ENCODE measurements at places on chromosomes 12 and 14.

DNA sequence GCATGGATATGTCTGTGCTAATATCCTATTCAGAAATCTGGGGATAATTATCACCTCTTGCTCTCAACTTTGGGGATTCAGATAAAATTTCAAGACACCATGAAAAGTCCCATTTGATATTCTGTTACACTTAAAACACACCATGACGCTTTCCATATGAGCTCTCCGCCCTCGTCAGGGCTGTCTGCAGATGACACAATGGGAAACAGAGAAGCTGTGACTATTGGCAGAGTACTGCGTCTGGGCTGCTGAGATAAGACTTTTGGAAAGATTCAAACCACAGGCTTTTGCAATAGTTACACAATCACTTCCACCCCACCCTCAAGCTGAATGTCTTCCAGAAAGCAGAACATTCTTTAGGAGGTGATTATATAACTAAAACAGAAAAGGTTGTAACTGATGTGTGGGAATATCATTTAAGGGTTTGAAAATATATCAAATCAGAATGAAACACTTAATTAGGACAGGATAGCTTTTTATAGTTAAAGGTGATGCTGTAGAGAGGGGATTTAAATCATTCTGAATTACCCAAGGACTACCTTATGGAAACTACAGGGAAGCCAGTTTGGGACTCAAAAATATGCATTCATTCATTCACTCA is 75.3 kb upstream of the TMPO start:
- peak; percentile 94 for DNase-seq

- DNase-seq = no peak
Measured at GRCh38 chr12:6551496-6552139, 4.2 kb downstream of the IFFO1 start.

DNA sequence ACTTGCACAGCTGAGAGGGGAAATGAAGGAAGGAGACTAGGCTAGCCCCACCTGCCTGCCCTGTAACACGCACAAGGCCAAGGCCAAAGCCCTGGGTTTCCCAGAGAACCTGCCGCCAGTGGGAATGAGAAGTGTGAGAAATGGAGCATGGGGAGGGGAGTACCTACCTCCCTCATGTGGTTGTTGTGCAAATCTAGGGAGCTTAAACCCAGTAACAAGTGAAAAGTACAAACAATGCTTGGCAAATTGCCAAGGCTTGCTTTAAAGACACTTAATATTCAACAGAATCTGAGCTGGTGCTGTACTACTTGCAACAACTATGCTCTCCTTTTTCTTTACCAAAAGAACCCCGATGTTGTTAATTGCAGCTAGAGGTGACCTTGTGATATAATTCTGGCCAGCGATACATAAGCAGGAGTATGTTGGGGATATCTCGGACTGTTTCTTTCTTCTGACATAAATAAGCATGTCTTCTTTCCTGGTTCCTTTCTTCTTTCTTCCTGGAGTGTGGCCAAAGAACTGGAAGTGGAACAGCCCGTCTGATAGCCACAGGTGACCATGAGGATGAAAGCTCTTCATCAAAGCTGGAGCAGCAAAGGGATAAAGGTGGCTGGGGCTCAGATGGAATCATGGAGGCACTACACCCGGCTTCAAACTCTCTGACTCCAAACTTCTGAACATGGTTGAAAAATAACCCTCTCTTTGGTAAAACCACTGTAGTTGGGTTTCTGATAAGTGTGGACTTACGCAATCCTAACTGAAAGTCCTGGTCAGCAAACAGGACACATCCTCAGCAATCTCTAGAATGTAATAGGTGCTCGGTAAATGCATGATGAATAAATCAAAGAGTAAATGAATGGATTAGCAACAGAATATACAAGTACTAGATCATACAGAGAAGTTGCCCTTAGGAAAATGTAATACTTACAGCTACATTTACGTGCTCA is 207.9 kb downstream of the NUAK1 start:
- no peak for DNase-seq

GRCh38 chr12:123717350-123717749 is 5.2 kb downstream of the ATP6V0A2 start:
- DNase-seq = no peak

DNA sequence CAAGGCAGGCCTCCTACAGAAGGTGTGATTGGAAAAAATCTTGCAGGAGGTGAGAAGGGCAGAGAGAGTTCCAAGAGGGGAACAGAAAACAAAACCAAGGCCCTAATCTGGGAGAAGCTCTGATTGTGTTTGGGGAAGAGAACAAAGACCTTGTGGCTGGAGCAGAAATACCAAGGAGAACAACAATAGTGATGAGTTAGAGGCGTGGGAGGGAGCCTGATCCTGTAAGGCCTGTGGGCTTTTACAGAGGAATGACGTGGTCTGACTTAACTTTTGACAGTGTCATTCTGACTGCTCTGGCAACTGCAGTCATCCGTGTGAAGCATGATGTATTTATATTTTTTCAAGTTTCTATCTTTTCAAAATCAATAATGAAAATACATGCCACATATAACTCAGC is 200.6 kb downstream of the ANO4 start:
- no peak for DNase-seq

DNA sequence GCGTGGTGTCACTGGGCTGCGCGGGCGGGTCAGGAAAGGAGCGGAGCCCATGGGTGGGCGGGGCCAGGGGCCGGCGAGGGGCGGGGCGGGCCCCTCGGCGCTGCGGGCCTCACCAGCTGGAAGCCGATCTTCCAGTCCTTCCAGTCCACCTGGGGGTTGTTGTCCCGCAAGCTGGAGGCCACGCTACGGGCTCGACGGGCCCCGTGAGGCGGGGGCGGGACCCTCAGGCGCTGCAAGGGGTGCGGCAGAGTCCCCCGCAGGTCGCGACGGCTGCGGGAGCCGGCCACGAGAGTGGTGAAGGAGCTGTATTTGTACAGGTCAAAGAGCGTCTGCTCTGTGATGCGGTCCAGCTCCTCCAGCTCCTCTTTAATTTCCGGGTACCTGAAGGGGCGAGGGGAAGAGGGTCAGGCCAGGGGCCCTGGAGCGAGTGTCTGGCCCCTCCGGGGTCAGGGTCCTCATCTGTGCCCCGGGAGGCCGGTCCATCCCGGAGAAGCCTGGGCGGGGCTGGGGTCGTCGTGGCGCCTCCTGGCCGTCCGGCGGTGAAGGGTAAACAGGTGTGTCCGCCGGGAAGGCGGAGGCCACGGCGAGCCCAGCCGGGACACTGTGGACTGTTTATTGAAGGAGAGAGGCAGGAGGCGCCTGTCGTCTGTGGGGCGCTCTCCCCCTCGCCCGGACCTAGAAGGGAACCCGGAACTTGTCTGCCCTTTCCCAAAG is 11.9 kb downstream of the SCNN1A start:
- DNase-seq = peak; percentile 59

DNA sequence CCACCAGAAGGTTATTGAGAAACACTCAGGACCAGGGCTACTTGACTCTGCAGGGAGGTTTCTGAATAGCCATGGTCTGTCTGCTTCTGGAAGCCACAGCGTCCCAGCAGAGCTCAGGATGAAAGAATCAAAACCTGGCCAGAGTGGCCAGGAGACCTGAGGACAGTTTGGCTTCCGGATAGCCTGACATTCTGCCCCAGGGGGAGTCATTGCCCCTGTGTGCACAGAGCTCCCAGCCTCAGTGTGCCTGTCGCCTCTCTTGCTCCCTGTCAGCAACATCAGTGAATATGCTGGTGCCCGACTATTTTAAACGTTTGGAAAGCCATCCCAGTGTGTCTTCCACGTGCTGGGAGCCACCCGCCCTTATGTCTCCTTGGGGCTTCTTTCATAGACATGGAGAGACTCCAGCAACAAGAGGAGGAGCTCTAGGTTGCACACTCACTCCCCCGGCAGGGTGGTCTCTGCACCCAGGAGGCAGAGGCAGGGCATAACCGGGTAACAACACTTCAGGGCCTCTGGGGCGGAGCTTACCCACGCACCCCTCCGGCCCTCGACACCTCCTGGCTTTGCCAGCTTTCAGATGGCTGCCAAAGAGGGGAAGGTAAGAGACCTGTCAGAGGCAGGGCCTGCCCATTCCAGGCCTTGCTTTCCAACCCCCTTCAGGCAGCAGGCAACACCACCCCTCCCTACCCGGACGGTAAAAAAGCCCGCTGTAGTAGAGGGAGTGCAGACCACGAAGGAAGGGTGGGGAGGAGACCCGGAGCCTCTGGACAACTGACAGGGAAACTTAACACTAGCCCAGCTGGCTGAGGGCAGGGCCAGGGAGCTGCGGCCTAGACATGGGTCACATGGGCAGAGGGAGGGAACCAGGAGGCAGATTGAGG is 19.0 kb upstream of the SLC6A12 start:
- DNase-seq = no peak

DNA sequence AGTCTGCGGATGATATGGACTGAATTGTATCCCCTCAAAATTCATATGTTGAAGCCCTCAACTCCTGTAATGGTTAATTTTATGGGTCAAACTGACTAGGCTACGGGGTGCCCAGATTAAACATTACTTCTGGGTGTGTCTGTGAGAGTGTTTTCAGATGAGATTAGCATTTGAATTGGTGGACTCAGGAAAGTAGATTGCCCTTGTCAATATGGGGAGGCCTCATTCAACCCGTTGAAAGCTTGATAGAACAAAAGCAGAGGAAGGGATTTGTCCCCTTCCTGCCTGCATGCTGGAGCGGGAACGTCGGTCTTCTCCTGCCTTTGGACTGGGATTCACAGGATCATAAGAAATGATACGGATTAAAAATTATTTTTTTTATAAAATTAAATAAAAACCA is 84.5 kb downstream of the BBS10 start:
- no peak for DNase-seq

- no peak for DNase-seq
Measured at GRCh38 chr14:46519121-46519520, 132.5 kb downstream of the RPL10L start.

- DNase-seq = no peak
Measured at GRCh38 chr12:5691943-5692342, 253.1 kb downstream of the ANO2 start.

GRCh38 chr12:27009881-27010301 is 4.3 kb downstream of the TM7SF3 start:
- DNase-seq = peak; percentile 51

- DNase-seq = peak; percentile 56
Measured at GRCh38 chr12:1047898-1048660, 57.1 kb downstream of the ERC1 start.

DNA sequence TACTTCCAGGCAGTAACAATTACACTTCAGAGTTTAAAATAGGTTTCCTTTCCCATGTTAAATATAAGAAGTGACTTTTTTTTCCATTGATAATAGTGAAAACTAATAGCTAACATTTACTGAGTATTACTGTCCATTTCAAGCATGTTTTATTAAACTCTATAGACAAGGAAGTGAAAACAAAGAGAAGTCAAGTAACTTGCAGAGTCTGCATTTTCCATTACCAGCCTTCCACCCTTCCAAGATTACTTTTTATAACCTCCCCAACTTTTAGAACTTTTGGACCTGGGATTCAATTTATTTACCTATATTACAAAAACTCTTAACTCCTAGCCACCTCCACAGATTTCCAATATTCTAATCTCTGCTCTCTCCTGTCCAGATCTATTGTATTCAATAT is 67.7 kb downstream of the SEC23A start:
- no peak for DNase-seq

DNA sequence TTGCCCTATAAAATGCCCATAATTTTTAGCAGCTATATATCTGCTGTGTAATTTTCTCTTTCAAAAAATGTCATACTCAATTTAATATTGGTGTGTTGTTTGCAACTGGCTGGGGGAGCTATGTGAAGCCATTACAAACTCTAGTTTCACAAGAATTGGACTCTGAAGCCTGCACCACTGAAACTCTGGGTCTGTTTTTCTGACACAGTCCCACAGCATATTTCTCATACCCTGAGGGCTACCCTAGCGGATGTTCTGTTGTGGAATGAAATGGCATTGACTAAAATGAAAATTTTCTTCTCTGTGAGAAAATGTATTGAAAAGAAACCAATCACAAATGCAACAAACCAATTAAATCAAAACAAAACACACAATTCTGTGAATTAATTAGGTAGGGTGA is 284.6 kb upstream of the NPAS3 start:
- no peak for DNase-seq

DNA sequence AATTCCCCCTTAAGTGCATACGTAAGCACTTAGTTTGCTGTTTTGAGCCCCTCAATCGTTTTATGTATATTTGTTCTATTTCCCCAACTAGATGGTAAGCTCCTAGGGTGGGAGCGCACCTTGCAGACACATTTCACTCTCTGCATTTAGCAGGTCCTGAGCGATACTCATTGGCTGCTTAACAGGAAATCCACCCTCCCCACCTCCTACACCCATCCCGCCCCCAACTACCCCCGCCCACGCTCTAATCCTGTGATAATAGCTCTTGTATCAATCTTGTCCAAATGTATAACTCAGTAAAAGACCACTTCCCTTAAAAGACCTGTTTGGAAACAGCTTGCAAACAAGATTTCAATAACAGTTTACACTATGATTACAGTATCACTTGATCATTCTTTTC is 8.1 kb downstream of the LPAR5 start:
- DNase-seq = no peak

DNA sequence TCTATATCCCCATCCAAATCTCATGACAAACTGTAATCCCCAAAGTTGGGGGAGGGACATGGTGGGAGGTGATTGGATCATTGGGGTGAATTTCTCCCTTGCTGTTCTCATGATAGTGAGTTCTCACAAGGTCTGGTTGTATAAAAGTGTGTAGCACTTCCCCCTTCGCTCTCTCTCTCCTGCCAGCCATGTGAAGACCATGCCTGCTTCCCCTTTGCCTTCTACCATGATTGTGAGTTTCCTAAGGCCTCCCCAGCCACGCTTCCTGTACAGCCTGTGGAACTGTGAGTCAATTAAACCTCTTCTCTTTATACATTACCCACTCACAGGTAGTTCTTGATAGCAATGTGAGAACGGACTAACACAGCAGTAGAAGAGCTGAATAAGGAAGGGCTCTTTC is 62.6 kb upstream of the VASH1 start:
- DNase-seq = no peak

- DNase-seq = no peak
Measured at GRCh38 chr14:67440513-67440912, 28.5 kb upstream of the PLEK2 start.

Data from AML-193 (cell line).